ENCODE measurements at places on chromosomes 4 and X. TPM values are rescaled to one million over a fixed set of nuclear protein-coding genes. Genes with fewer than 3 reads are reported as not detected.

The COQ2 gene
- 14.6 TPM for total RNA-seq

The ADAMTS3 gene
- total RNA-seq: 1.1 TPM

The AFM gene
- not detected for total RNA-seq

The NEXMIF gene
- total RNA-seq: 0.74 TPM

The NLGN4X gene
- 4.8 TPM for total RNA-seq

The GPR143 gene
- 0.47 TPM for total RNA-seq

The MND1 gene
- 0.83 TPM for total RNA-seq

The MMRN1 gene
- 42.6 TPM for total RNA-seq

The FAM120C gene
- total RNA-seq: 9.0 TPM

The SLITRK2 gene
- total RNA-seq: 0.15 TPM

The SLC7A11 gene
- 3.2 TPM for total RNA-seq

The STBD1 gene
- 5.5 TPM for total RNA-seq

The VCX3A gene
- total RNA-seq: not detected

The PPARGC1A gene
- total RNA-seq: 10.5 TPM

The ZNF711 gene
- 1.2 TPM for total RNA-seq

The SERTM2 gene
- 0.09 TPM for total RNA-seq

The MAGED1 gene
- total RNA-seq: 53.0 TPM

DNA sequence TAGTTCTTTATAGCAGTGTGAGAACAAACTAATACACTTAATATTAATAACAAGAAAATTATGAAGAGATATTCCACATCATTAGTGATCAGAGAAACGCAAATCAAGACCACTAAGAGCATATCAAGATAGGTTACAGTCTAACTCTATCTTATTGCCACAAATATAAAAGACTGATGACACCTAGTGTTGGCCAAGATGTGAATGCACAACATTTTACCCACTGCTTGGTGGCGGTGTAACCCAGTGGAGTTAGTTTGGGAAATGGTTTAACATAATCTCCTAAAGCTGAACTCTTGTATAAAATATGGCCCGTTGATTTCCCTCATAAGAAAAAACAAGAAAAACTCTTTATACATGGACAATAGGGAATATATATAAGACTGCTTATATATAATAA lies 92.4 kb downstream of the SLITRK2 start:
- DNase-seq: no peak

DNA sequence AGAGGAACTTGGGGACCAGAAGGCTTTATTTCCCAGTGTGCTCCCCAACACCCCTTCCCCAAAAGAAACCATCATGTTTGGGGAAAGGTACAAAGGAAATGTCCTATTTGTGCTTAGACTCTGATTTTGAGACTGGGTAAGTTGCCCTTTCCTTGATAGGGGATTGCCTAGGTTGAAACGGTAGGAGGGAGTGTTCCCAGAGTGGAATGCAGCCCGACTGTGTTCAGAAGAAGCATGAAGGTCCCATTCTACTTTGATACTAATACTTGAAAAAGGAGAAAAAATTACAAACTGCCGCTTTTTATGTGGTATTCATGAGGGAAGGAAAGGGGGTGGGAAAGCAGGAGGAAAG lies 32.4 kb upstream of the TMEM131L start:
- DNase-seq: no peak

GRCh38 chr4:63841266-63841665 lies 568.0 kb downstream of the TECRL start:
- DNase-seq: no peak

DNA sequence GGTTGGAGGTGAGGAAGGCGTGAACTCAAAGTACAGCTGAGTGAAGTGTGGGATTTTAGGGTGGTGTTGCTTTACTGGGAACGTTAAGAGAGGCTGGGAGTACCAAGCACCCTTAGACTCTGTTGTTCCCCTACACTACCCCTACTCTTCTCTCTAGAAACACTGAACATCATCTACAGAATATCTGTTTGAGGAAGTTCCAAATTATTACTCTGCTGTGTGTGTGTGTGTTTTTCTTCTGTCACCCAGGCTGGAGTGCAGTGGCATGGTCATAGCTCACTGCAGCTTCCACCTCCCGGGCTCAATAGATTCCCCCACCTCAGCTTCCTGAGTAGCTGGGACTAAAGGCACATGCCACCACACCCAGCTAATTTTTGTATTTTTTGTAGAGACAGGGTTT lies 76.7 kb upstream of the AP1S2 start:
- no peak for DNase-seq

- DNase-seq: no peak
Observed at GRCh38 chr4:146193628-146194027, 18.1 kb downstream of the LSM6 start.

- DNase-seq: no peak
Observed at GRCh38 chr4:119050527-119051090, 85.0 kb upstream of the MYOZ2 start.

DNA sequence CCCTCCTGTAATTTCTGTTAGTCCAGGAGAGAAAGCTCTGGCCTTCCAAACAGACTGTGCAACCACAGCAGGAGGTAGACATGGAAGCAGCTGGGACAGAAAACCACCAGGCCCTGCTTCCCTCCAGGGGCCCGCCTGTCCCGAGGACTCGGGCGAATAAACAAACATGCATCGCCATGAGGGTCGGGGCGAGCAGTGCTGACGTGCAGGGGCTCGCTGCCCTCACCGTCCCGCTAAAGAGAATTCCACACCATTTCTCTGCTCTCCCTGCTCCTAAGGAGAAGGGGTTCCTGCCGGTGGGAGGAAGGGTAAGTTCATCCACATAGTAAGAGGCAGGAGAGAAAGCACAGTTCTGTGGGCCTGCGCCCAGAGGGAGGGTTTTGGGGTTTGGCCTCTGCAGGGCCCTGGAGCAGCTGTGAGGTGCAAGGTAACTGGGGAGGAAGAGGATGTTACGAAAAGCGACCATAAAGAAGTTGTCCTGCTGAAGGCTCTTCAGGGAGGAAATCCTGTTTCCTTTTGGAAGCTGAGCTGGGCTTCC lies 54.9 kb downstream of the WFS1 start:
- DNase-seq: no peak

- DNase-seq: no peak
Observed at GRCh38 chr4:138438608-138439007, 196.5 kb upstream of the SLC7A11 start.

DNA sequence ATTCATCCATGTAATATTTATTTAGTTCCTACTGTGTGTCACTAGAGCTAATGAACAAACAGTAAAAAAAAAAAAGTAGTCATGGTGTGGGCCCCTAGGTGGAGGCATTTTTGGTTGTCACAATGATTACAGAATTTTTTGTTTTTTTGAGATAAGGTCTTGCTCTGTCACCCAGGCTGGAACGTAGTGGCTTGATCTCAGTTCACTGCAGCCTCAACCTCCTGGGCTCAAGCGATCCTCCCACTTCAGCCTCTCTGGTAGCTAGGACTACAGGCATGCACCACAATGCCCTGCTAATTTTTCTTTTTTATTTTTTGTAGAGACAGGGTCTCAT lies 22.0 kb downstream of the DNAAF6 start:
- DNase-seq: no peak

DNA sequence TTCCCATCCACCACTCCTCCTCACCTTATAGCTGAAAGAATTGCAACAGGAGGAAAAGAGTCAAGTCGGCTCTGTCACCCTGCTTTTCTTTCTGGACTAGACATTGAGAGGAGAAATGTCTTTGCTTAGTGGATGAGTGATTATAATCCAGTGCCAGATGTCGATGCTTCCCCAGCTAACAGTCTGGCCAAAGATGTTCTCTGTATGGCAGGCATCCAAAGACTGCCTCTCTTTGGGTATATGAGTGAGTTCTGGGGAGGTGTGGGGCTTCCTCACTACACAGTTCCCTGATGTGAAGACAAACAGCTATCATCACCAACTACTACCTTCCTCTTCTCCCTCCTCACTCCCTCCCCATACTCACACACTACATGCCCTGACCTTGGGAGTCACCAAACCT lies 90.9 kb downstream of the COMMD8 start:
- no peak for DNase-seq

GRCh38 chrX:9874483-9874882 lies 88.3 kb downstream of the SHROOM2 start:
- no peak for DNase-seq

DNA sequence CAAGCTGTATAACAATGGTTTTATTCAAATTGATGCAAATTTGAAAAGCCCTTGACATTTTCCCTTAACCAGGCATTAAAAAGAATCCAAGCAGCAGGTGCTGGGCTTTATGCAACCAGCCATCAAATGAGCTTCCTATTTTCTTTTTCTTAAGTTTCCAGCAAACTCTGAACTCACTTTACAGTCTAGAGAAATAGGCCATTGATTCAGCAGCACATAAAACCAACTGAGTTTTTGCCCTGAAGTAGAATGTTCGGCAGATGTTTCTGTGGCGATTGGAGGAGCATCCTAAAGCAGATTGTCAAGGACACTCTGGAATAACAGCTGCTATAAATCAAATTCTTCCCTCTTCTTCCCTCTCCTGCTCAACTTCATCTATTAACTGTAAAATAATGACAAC lies 582.8 kb upstream of the CPEB2 start:
- no peak for DNase-seq

- DNase-seq: no peak
Observed at GRCh38 chrX:69762340-69762739, 146.4 kb downstream of the EDA start.

GRCh38 chr4:184399512-184399908 lies 74.8 kb downstream of the IRF2 start:
- DNase-seq: no peak

DNA sequence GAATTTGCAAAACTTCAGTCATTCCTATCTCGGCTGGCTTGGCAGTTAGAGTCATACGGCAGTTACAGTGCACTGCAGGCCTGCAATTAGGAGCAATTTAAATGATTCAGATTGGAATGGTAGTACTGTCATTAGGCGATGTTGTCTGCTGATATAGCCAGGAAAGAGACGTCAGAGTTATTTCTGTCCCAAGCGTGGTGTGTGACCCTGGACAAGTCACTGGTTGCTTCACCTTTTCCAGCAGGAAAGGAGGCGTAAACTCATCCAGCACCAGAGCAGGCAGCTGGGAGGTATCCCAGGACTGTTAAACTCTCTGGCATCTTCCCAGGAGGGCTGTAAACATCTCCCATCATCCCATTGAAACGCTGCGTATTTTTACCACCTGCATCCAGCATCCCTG lies 836 bp upstream of the LNX1 start:
- DNase-seq: no peak

- peak; percentile 47 for DNase-seq
Observed at GRCh38 chrX:56248492-56248891, 16.3 kb downstream of the KLF8 start.

- DNase-seq: no peak
Observed at GRCh38 chrX:39936886-39937770, 160.6 kb downstream of the BCOR start.

DNA sequence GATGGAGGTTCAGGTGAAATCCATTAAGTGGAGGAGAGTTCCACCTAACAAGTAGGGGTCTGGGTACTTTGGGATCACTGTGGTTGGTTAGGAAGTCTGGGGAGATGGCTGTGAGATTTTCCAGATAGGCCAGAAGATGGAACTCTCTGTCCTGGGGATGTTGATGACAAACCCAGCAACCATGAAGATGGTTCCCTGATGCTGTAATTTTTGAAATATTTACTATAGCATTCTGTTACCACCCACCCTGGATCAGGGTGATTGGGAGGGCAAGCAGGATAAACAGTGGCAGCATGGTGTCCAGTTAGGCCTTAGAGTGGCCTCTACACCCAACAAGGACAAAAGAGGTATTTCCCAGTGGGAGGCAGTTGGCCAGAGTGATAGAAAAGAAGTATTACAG lies 15.9 kb upstream of the NELFA start:
- DNase-seq: no peak

DNA sequence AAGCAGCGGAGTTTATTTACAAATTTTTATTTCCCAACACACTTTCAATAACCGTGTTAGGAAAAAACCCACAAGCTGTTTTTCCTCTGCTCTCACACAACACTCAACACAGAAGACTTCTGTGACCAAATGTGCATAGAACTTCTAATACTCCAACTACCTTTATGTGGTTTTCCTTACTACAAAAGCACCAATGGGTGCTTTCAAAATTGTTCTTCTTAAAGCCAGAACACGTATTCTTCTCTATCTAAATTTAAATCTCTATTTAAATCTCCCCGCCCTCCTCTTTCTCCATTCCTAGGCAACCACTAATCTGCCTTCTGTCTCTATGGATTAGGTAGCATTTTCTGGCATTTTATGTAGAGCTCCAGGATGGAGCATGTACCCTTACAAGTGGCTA lies 90.0 kb downstream of the SHROOM2 start:
- DNase-seq: no peak

DNA sequence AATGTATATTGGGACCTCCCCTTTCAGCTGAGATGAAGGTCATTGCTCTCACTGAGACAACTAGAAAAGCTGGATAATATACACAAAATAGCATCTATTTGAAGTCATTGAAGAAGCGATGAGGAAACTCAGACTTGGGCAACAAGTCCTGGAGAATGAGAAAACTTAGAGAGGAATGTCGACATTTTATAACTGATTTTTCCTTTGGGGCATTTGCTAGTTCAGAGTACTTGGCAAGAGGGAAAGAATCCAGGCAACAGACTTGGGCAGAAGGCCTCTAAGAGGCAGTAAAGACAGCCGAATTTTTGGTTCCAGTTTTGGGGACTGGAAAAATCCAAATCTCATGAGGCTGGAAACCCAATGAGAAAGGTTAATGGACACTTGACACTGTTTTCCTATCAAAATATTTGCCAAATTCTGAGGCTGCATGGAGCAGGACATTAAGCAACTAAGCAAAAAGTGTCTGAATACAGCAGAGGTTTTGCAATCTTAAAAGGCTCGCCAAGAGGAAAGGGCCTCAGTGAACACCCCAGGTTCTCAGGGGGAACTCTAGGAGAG lies 21.0 kb upstream of the ANXA5 start:
- no peak for DNase-seq

GRCh38 chr4:138405934-138406567 lies 163.9 kb upstream of the SLC7A11 start:
- DNase-seq: no peak

Measured in lower lobe of right lung (tissue), 2 donors.